Regular cardiac myocyte (primary cell): ENCODE measurements at places on chromosomes 11 and 22. TPM values are rescaled to one million over a fixed set of nuclear protein-coding genes. Genes with fewer than 3 reads are reported as not detected.

TNNT3 gene
- 0.56 TPM in 1 of 2 replicates, not detected in the other for total RNA-seq

HSCB gene
- 13.8 and 16.5 TPM in 2 replicates for total RNA-seq

BIK gene
- under 0.01 TPM in 1 of 2 replicates, not detected in the other for total RNA-seq

PICK1 gene
- total RNA-seq: 11.8 and 14.0 TPM in 2 replicates

SHISA8 gene
- not detected in 2 replicates for total RNA-seq

SLC25A45 gene
- 1.5 and 2.8 TPM in 2 replicates for total RNA-seq

ACTN3 gene
- total RNA-seq: under 0.01 and 0.28 TPM in 2 replicates

GLYAT gene
- not detected in 2 replicates for total RNA-seq

CFAP300 gene
- total RNA-seq: 8.7 and 9.4 TPM in 2 replicates

SCGB1D2 gene
- not detected in 2 replicates for total RNA-seq

BRSK2 gene
- total RNA-seq: 0.56 and 0.58 TPM in 2 replicates

SYT9 gene
- total RNA-seq: under 0.01 TPM in 1 of 2 replicates, not detected in the other

RAPSN gene
- total RNA-seq: under 0.01 and 0.19 TPM in 2 replicates

KCNJ1 gene
- total RNA-seq: under 0.01 TPM in 1 of 2 replicates, not detected in the other

ZC3H7B gene
- 47.9 and 56.4 TPM in 2 replicates for total RNA-seq

OR8G5 gene
- total RNA-seq: not detected in 2 replicates

UPK3A gene
- total RNA-seq: not detected in 2 replicates
